NCI-H2227 treated with DMSO at 0.1 percent for 48 hours (cell line): ENCODE measurements at places on chromosomes 16 and 17.
A peak's percentile ranks its signal among the peaks of the same experiment; 100 is the strongest.

- DNase-seq = no peak
Observed at GRCh38 chr16:9556949-9557665, 465.7 kb downstream of the HAPSTR1 start.

DNA sequence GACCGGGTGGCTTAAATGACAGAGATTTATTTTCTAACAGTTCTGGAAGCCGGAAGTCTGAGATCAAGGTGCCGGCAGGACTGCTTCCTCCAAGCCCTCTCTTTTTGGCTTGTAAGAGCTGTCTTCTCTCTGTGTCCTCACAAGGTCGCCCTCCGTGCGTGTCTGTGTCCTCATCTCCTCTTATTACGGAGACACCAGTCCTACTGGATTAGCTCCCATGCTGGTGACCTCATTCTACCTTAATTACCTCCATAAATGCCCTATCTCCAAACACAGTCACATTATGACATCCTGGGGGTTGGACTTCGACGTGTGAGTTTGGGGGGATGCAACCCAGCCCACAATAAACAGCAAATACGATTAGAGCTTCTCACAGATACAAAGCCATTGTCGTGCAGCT, 161.5 kb downstream of the FOXL1 start:
- DNase-seq = no peak

DNA sequence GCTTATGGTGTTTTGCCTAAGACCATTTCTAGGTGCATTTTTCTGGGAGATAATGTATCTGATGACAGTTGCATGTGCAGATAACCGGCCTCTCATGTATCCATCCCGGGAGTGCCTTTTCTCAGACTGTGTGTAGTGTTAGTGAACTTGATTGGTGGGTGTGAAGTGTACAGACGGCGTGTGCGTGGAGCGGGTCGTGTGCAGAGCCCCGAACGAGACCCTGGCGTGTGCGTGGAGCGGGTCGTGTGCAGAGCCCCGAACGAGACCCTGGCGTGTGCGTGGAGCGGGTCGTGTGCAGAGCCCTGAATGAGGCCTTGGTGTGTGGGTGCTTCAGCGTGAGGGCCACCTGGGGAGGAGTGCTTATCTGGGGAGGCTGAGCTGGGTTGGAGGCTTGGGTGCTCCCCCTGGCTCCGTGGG, 28.9 kb upstream of the ZNF750 start:
- no peak for DNase-seq

GRCh38 chr17:62681939-62682381, 54.5 kb downstream of the MRC2 start:
- DNase-seq = no peak

DNA sequence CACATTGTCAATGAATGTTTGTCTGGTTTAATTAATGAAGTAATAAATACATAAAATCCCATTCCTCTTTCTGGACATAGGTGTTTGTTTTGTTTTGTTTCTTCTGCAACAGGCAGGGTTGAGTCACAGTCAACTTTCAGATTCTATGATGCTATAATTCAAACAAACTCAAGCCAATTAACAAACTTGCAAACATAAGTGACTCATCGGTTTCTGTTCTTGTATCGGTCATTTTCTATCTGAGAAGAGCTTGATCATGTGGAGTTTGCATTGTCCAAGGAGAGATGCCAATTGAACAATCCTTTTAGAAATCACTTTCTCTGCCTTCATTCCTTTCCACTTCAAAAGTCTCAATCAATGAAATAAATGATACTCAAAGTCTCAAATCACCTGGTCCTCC, 294.2 kb upstream of the C16orf82 start:
- DNase-seq = no peak

DNA sequence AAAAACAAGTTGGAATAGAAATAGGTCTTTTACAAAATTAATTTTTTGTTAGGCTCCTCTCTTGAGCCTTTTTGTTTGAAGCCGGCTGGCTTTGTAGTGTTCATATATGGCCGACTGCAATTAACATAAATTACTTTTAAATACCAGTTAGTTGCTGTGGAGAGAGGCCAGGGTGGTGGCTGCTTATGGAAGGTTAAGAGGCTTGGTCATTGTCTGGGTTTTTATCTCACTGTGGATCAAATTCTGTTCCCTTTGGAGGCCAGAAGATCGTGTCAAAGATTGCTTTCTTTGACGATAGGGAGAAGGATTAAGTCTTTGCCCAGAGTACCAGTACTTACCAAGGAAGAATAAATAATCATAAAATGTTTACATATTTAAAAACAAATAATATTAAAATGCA, 39.9 kb downstream of the MSI2 start:
- no peak for DNase-seq

GRCh38 chr17:42132941-42133340, 10.3 kb downstream of the HSPB9 start:
- DNase-seq = peak; percentile 51

DNA sequence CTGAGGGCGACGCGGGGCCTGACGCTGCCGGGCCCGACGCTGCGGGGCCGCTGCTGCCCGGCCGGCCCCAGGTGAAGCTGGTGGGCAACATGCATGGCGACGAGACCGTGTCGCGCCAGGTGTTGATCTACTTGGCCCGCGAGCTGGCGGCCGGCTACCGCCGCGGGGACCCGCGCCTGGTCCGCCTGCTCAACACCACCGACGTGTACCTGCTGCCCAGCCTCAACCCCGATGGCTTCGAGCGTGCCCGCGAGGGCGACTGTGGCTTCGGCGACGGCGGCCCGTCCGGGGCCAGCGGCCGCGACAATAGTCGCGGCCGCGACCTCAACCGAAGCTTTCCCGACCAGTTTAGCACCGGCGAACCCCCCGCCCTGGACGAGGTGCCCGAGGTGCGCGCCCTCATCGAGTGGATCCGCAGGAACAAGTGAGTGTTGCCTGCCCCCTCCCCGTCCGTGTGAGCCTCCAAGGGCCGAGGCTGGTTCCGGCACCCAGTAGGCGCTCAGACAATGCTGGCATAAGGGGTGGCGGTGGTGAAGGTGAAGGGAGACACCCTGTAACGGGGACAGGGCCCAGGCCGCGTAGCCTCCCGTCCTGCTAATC, 676 bp downstream of the CPD start:
- no peak for DNase-seq

GRCh38 chr17:3026125-3026855, 37.1 kb downstream of the OR1D5 start:
- no peak for DNase-seq

DNA sequence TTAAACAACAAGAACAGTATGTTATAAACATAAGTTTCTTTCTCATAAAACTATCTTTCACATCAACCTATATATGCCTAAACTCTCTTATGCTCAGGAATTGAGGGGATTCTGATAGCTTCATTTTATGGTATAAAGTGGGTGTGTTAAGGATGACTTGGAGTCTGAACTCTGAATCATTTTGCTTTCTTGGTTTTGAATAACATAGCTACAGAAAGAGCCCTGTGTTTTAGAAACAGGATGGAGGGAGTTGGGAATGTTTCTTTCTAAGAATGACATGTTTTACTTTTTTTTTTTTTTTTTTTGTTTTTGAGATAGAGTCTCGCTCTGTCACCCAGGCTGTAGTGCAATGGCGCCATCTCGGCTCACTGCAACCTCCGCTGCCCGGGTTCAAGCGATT, 50.1 kb downstream of the RHOT1 start:
- DNase-seq = no peak

GRCh38 chr17:41586863-41587495, at the start of gene KRT14:
KRT14 (minus strand) TSS chr17:41586895; CDS start chr17:41586834, 61 bp downstream.
- no peak for DNase-seq

- DNase-seq = no peak
Observed at GRCh38 chr17:49910094-49910857, 58.7 kb upstream of the DLX4 start.

- no peak for DNase-seq
Observed at GRCh38 chr16:12311877-12312276, 335.3 kb downstream of the SNX29 start.

- DNase-seq = no peak
Observed at GRCh38 chr16:60217787-60218186, 1483.7 kb upstream of the GOT2 start.

DNA sequence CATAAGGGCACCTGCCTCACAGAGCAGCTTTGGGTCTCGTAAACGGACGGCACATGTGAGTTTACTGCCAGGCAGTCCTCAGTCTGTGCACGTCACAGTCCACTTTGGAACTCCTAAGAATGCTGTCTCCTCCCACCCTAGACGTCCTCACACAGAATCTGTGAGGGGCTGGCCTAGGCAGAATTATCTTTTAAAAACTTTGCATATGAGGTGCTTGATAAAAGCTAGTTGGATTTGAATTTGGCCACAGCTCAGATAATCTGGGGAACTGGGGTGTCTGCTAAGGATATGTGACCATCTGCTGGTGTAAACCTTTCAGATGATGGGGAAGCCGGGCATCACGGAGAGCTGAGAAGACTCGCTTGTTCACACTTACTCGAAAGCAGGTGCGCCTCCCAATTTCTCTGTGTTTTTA, 64.4 kb downstream of the METRNL start:
- no peak for DNase-seq

DNA sequence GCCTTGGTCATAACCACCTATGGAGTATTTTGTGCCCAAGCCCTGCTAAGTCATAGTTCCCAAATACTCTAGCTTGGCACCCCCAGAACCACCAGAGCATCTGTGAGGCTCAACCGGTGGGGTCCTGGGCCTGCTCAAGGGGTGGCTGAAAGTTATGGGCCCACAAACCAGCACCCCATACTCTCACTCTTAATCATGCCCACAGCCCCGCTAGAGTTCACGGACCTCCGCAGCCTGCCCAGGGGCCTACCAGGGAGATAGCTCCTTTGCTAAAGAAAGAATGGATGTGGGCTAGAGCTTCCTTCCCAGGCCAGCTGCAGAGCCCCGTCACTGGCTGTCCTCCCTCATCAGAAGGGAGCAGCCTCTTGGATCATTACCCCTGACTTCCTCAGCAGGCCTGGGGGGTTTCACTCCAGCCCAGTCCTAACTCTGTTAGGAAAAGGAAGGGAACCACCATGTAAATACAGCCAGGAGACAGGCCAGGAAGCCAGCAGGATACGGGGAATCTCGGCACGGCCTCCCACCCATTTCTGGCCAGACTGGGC, 1.4 kb downstream of the GIT1 start:
- no peak for DNase-seq

DNA sequence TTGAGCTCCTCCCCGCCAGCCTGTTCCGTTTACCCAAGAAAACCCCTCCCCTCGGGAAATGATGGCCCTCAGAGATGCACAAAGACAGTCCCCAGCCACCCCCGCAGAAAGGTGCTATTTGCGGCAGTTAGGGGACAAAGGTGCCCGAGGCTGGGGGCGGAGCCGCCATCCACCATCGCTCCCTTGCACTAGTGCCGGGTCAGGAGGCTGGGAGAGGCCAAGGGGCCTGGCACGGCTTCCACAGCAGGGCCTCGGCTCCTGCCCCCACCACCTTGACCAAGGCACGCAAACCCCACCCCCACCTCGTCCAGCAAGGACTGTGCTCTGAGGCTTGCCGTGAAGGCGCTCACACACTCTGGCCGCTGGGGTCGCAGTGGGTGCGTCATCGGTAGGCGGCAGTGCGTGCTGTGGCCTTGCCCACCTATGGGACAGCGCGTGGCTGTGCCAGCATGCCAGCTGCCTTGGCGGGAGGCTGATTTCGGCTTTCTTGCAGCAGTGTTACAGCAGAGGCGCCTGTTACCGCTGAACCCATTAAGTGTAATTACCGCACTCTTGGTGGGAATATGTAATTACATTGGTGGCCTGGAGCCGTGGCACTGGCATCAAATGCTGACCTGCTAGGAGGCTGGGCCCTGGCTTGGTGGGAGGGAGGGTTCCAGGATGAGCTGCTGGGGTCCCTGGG, 31.8 kb downstream of the TPSG1 start:
- peak; percentile 86 for DNase-seq

DNA sequence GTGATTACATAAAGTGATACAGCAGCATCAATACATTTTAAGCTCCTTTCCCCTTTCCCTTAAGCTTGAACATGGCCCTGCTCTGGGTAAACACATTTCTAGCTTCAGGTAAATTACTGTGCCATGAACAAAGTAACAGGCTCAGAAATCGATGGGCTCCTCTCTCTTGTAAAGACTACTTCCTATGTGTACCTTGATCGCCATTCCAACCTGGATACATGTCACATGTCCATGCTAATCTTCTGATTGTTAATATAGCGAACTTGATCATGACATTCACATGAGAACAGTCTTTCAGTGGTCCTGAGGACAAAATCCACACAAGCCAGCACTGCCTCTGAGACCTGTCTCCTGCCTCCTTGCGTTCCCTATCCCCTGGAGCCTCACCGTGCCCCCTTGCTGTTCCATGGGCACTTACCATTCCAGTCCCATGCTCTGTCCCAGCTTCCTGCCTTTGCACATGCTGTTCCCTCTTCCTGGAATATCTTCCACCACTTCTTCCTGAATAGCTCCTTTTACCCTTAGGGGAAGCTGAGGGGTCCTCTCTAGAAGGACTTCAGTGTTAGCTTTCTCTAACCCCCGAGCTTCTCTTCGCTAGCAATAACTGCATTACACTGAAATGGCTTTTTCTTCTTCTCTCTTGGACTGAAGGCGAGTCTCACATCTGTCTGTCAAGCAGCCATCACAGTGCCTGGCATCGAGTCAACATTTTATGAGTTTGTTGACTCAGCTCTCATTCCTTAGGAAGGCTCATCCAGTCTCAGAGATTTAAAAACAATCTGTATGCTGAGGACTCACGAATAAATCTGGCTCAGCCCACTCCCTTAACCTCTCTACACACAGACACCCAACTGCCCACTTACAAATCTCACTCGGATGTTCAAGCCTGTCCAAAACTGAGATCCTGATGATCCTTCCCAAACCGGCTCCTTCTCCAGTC, 93.3 kb downstream of the ASIC2 start:
- DNase-seq = no peak

- DNase-seq = peak; percentile 13
Observed at GRCh38 chr16:4328046-4328781, 12.3 kb downstream of the GLIS2 start.

DNA sequence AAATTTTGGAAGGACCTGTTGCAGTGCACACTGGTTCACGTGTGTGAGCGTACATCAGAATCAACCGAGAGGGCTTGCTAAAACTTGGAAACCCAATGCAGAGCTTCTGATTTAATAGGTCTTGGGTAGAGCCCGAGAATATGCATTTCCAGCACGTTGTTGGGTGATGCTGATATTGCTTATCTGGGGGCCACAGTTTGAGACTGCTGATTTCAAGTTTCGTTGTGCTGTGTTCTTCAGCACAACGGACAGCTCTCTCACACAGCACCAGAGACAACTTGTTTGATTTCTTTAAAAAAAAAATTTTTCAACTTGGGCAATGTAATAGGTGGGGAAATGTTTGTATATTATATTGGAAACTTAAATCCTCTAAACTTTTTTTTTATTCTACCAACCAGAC, 9.4 kb downstream of the OR4D2 start:
- no peak for DNase-seq

GRCh38 chr16:85610059-85610445, 3.1 kb upstream of the GSE1 start:
- no peak for DNase-seq

GRCh38 chr17:12553625-12554024, 112.1 kb upstream of the MYOCD start:
- no peak for DNase-seq

DNA sequence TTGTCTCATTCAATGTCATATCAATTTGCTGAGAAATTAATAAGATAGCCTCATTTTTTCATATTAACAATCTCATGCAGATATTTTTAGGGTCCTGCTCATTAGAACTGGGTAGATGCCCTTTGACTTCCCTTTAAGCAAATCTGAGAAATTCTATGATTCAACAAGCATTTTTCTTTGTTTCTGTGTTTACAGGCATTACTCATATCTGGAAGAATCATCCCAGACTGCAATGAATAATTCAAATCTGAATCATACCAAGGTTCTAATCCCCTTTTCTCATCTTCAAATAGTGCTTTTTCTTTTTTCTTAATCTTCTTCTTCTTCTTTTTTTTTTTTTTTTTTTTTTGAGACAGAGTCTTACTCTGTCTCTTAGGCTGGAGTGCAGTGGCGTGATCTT, 69.2 kb upstream of the KIFC3 start:
- DNase-seq = no peak
